ENCODE measurements at places on chromosomes 13 and 19.

DNA sequence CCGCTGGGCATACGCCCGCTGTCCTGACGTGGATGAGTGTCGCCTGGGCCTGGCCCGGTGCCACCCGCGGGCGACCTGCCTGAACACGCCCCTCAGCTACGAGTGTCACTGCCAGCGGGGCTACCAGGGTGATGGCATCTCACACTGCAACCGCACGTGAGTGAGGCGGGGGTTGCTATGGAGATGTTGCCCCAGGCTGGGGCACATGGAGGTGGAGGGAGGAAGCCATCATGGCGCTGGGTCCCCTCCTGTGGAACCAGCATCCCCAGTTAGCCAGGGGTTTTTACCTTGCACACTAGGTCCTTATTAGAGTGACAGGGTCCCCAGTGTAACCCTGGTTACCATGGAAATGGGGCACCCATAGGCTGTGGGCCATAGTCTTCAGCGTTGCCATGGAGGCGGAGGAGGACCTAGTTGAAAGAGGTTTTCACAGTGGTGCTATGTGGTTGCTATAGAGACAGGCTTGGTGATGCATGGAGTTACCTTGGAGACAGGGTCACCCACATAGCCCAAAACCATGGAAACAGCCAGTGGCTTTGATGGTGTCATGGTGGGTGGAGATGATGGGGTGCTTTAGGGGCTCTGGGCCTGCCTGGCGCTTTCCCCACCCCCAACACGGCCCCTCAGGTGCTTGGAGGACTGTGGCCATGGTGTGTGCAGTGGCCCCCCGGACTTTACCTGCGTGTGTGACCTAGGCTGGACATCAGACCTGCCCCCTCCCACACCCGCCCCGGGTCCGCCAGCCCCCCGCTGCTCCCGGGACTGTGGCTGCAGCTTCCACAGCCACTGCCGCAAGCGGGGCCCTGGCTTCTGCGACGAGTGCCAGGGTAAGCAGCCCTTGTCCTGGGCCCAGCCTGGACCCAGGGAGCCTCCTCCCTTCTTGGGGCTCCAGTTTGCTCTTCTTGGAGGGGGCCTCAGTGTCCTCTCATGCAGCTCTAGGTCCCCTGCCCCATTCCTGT is 27.1 kb downstream of the MEGF8 start:
- DNase-seq: no peak

GRCh38 chr19:55158848-55159749 is 1.6 kb upstream of the TNNI3 start:
- DNase-seq: no peak

DNA sequence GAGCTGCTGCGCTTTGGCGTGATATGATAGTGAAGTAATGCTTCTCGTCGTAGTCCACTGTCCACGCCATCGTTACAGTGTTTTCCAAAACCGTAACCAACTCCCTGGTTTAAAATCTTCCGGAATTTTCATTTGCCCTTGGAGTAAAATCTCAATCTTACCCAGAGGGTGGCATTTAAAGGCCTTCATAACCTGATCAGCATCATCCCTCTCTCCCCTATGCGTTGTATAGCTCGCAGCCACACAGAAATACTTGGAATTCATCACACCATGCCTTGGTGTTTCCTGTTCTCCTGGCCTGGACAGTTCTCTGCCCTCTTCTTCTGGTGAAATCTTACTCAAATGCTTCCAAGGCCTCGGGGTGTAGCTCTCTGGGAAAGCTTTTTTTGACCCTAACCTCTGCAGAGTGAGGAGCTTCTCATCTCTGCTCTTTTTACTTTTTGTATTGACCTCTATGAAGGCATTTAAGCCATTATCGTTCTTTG is 839 bp downstream of the MPHOSPH8 start:
- no peak for DNase-seq

DNA sequence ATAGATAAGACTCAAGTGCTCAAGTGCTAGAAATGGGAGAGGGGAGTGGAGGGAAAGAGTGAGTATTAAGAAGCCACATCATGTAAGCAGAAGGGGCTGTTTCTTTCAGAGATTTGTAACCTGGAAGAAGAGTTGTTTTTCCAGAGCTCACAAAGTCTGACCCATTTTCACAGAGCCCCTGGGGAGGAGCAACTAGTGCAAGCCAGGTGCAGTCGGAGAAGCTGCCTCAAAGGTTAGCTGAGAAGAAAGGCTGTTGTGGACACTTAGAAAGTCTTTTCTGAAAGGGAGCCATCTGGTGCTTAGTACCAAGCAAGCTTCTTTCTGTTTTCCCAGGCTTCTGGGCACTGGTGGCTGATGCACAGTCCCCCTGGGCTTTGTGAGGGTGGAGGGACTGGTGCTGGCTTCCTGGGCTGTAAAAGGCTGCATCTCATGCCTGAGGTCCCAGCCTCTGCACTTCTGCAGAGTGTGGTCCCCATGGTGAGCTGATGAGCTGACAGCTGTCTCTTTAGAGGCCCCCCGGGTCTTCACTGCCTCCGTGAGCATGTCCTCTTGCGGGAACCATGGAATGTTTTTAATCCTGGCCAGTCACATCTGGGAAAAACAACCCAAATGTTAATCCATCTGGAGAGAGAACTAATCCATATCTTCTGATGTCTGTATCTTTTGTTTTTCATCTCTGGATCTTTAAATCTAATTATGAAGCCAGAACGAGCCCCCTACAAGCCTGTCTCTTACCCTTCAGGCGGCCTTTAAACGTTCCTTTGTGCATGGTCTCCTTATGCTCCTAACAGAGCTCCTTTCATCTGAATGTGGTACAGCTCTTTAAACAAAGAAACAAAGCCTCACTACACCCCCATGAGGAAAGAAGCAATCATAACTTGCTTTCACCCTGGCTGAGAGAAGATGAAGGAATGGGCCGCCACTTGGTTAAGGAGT is 40.2 kb downstream of the OLFM4 start:
- DNase-seq: no peak

GRCh38 chr13:40653527-40654318 is 12.7 kb downstream of the FOXO1 start:
- DNase-seq: no peak

GRCh38 chr13:113425941-113426590 is 27.2 kb downstream of the ADPRHL1 start:
- DNase-seq: no peak

DNA sequence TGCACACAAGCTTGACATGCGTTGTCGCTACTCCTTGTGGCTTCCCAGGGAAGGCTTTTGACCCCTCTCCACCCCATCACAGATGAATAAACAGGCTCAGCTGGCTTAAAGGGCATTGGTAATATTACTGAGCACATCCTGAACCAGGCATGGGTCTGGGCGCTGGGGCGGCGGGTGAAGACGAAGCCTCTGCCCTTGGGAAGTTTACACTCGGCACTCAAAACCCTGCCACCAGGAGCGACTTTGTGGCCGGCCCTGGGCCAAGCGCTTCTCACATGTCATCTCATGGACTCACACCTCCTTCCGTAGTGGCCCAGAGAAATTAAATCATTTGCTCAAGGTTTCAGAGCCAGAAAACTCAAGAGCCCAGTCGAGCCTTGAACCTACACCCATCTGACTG is 32.6 kb upstream of the ASF1B start:
- DNase-seq: no peak

DNA sequence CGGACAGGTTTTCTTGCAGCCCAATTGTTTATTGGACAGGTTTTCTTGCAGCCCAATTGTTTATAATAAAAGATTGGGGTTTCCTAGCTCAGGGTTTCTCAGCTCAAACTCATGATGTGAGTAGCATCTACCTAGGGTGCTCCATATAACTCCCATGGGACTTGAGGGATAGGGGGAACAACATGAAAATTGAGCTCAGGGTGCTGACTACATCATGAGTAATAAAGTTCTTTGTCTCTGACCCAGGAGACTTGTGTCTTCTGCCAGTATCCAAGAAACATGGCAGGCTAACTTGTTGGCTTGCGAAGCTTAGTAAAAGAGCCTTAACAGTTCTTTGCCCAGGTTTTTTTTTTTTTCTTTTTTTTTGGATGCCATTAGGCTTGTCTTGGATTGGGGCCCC is 59.2 kb upstream of the MYCBP2 start:
- DNase-seq: no peak

DNA sequence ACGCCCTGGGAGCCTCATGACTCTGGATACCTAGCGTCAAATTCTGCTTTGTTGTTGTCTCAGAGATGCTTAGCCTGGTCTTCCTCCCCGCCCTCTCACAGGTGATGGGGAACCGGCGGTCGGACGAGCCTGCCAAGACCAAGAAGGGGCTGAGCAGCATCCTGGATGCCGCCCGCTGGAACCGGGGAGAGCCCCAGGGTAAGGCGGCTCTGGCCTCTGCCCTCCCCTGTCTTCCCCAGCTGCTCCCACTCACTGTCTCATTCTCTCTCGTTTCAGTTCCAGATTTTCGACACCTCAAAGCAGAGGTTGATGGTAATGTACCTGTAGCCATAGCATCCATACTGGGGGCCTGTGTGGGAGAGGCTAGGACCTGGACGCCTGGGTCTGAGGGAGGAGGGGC is 11.4 kb downstream of the ARHGEF1 start:
- DNase-seq: no peak

GRCh38 chr19:38744298-38744681 is at the start of gene CAPN12:
Gene CAPN12 (minus strand): TSS chr19:38744474. CDS start chr19:38744165, 309 bp downstream.
- DNase-seq: no peak

GRCh38 chr13:20495087-20496023 is 30.3 kb downstream of the CRYL1 start:
- DNase-seq: peak; percentile 39

DNA sequence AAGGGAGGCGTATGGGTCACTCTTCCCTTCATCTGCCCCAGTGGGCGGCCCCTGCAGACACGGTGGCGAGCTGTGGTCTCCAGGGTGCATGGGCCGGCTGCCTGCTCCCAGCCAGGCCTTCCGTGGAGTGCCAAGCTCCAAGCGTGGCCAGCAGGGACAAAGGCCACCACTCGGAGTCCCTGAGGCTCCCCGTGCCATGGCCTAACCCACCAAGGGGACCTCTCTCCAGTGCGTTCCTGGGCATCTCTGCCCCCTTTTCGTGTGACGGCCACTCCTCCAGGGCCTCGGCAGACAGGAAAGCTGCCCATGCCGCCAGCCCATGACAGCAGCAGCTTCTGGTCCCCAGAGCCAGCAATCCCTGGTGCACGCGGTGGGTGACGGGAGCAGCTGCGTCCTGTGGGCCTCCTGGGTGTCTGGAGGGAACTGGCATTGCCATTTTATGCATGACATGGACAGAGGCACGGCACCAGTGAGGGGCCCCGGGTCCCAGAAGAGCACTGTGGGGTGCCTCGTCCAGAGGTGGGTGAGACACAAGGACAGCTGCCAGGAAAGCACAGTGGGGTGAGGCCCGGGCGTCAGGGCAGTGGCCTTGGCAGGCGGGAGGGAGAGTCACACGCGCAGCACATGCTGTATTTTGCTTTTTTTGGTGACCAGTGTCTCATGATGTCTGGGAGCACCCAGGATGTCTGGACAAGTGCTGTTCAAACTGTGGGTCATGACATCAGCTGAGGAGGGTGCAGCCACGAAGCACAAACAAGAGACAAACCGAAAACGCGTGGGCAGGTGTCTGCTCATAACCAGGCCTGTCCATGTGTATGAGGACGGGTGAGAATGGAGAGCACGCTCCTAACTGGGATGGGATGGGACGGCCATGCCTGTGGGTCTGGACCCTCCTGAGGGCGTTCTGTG is 32.3 kb downstream of the CEBPG start:
- DNase-seq: no peak

GRCh38 chr19:34733266-34733745 is 737 bp upstream of the ZNF181 start:
- no peak for DNase-seq

DNA sequence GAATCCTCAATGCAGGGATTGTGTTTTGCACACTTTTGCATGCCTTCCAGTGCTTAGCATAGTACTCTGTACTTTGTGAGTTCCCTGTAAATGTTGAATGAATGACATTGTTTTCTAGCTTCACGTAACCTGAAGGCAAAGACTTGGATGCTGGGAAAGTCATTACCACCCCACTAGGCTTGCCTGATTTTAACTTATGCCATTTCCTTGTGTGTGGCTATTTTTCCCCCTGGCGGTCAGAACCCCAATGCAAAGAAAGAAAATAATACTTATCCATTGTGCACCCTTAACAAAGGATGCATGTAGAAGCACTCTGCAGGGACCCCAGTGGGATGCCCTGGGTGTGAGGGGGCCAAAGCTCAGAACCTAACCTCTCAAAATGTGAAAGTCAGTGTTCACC is 1.2 kb upstream of the ENOX1 start:
- DNase-seq: no peak

DNA sequence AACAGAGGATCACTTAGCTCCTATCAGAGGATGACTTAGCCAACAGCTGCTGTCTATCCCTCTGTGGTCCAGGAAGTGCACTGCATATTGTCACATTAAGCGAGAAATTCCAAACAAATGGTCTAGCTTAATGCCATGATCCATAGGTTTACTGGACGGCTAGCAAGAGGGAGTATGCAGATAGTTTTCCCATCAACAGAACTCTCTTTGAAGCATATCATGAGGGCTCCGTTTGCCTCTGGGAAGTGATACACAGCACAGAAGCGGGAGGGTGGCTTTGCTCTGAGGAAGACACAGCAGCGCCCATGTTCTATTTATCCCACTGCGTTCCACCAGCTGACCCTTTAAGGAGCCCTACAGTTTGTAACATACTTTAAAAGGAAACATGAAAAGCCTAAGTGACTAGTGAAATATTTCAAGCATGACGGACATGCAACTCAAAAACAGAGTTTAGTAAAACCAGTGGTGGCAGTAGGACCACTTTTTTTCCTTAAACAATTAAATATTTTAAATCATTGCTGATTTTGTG is 52.7 kb downstream of the COL4A1 start:
- DNase-seq: no peak

DNA sequence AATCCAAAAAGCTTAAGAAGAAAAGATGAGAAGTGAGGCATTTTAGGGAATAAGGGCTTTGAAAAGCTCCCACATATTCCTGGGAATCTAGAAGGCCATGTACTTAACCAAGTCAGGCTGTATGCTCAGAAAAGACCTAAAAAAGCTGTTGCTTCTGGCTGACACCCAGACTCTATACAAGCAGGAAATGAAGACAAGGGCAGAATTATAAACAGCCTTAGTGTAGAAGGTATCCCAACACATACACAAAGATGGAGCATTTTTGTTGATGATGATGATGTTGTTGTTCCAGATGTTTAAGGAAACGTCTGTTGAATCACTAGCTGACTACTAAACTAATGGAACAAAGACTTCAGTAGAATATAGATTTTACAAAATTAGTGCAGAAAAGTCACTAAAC is 26.1 kb upstream of the N4BP2L1 start:
- no peak for DNase-seq

DNA sequence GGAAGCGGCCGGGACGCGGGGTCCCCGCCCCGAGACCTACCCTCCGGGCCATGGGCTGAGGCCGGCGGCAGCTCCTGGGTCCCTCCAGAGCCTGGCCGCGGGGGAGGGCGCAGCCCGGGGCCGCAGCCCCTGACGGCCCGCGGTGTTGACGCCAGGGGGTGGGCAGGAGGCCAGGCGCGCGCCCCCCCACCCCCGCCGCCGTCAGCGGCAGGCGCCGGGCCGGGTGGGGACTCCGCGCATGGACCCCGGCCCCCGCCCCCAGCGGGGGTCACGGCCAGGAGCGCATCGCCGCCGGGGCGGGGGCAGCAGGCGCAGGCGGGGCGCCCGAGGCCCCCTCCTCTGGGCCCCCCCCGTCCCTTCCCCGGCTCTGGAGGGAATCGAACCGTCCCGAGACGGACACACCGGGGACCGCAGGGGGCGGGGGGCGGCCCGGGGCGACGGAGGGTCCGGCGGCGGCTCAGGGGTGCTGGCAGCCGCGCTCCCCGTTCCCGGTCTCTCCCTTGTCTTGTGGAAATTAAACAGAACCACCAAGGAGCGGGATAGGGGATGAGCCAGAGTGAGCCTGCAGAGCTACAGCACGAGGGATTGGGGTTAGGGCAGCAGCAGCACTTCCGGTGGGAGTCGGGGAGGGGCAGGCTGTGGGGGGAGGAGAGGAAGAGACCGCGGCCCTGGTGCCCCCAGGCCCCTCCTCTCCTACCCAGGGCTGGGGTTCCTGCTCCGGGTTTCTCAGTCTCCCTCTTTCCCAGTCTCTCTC is at the start of gene MEIS3:
Gene MEIS3, minus strand, starts transcription at position 498 of the 754 bp plus-strand sequence. Its CDS starts 446 bp downstream, at position 52.
- DNase-seq: no peak

All from stromal cell of bone marrow (primary cell).